ENCODE measurements at places on chromosomes 5 and 9.

DNA sequence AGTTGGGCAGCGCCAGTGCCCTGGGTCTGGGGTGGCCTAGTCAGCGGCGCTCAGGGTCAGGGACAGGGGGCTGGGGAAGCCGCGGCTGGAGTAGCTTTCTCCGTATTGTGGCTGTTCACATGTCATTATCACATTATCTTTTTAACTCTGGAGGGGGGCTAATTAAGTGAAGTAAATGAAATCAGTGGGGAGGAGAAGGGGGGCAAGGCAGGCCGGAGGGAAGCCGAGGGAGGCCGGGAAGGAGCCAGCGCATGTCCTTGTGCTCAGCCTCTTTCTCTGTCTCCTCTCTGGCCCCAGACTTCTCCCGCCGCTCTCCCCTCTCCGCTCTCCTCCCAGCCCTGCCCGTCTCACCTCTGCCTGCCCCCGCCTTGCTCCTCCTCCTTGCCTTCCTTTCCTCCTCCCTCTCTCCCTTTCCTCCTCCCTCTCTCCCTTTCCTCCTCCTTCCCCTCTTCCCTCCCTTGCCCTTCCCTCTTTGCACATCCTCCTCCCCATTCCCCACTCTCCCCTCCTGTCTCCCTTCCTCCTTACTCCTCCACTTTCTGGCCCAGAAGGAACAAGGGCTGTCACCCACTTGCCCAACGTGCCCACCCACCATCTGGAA, 38.7 kb downstream of the ASS1 start:
- no peak for DNase-seq

- no peak for DNase-seq
Measured at GRCh38 chr5:149198148-149198547, 56.9 kb downstream of the ABLIM3 start.

GRCh38 chr5:67194166-67194565, 2.4 kb downstream of the CD180 start:
- no peak for DNase-seq

- peak; percentile 81 for DNase-seq
Measured at GRCh38 chr5:35229076-35230037, 930 bp downstream of the PRLR start.

DNA sequence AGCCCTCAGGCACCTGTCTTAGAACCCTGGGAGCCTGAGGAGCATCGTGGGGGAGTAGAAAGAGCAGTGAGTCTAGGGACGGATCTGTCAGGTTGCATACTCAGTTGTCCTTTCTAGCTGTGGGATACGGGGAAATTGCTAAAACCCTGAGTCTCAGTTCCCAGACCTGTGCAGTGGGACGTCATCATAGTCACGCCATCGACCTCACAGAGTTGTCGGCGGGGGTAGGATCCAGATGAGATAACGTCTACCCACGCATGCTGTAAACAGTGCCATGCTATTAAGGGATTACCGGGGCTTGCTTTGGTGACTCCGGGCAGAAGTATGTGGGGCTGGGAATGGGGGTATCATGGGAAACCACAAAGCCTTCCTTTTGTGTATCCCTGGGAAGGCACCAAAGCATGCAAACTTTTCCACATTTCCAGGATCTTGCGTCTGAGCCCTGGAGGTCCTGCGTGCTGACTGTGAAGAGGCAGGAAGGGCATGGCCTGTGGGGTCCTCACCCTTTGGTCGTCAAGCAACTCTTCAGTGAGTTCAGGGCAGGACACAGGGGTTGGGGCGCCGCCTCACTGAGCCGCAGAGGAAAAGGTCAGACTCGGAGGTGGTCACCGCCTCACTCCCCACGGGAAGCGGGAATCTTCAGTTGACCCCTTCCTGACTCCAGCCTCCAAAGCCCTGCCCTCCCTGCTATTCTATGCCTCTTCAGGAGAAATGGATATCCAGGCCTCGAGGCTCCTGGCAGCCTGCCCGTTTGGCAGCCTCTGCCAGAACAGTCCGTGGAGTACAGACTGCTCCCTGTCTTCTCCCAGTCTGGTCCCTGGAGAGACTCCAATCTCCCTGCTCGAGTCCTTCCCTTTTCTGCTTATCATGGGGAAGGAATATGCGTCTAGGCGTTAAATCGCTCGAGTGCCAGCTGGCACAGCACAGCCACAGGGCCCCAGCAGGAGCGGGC, 186.8 kb upstream of the KLF9 start:
- DNase-seq = peak; percentile 90

DNA sequence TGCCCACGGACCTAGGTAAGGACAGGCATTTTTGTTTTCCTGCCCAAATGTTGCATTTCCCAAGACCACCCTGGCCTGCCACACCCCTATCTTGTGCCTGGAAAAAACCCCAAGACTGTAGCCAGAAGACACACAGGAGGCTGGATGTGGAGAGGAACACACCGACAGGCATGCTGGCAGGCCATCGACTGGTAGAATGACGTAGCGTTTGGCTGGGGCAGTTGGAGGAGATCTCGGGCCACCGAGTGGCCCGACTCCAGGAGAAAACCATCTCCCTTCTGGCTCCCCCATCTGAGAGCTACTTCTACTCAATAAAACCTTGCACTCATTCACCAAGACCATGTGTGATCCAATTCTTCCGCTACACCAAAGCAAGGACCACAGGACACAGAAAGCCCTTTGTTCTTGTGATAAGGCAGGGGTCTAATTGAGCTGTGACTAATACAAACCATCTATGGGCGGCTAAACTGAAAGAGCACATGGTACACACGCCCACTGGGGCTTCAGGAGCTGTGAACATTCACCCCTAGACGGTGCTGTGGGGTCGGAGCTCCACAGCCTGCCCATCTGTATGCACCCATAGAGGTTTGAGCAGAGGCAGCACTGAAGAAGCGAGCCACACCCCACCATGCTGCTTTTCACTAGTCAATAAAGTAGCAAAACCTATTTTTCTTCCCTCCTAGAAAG, 38.9 kb upstream of the N4BP3 start:
- no peak for DNase-seq

- DNase-seq = no peak
Measured at GRCh38 chr9:106945727-106946660, 83.0 kb downstream of the ZNF462 start.
